ENCODE measurements at places on chromosomes 4 and X. TPM values are rescaled to one million over a fixed set of nuclear protein-coding genes. Genes with fewer than 3 reads are reported as not detected.
A peak's percentile ranks its signal among the peaks of the same experiment; 100 is the strongest.

The FAM47E gene
- 0.33 TPM for total RNA-seq

The PLRG1 gene
- total RNA-seq, result 110 TPM

The RRH gene
- 0.22 TPM for total RNA-seq

The NEIL3 gene
- total RNA-seq, result 8.4 TPM

The MAGEE2 gene
- not detected for total RNA-seq

The TCEANC gene
- total RNA-seq, result 0.97 TPM

DNA sequence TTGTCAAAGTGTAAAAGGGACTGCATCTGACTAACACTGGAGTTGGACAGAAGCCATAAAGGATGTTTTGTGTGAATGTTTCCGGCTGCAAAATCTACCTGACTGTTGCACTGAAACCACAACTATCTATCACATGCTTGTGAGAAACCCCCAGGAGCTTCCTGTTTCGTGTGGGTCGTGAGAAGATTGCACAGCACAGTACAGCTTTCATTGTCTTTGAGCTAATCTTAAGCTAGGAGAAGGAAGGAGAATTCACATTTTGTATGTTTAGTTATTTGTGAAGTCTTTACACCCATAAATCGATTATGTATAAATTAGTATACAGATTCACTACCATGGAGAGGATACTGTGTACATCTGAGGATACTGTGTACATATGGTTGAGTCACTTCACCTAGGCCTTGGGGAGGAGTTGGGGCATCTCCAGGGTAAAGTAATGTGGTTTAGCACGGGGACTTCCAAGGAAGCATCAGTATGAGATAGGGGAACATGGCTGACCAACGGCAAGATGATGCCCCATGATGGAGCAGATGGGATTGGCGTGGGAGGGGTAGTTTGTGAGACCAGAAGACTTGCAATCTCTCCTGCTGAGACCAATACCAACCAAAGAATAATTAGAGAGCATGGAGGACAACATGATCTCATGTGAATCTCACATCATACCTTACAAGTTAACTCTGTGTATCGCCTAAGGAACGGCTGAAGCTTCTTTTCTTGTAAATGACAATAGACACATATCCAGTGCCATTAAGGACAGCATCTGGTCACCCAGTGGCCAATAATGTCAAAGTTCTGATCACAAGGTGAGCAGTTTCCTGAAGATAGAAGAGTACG, 43.1 kb upstream of the FAM9C start:
- DNase-seq, result no peak
- H3K4me1 ChIP-seq, result peaks cover 21% of the 10 kb centered on the region
- H3K36me3 ChIP-seq, result no peaks in the 10 kb centered on the region
- no peaks in the 10 kb centered on the region for H3K27me3 ChIP-seq

GRCh38 chr4:147765121-147765529, 33.2 kb downstream of the ARHGAP10 start:
- H3K4me3 ChIP-seq, result no peak overlapping the region
- no peak overlapping the region for H3K27ac ChIP-seq
- H3K27me3 ChIP-seq, result no peaks in the 10 kb centered on the region
- no peak for DNase-seq

DNA sequence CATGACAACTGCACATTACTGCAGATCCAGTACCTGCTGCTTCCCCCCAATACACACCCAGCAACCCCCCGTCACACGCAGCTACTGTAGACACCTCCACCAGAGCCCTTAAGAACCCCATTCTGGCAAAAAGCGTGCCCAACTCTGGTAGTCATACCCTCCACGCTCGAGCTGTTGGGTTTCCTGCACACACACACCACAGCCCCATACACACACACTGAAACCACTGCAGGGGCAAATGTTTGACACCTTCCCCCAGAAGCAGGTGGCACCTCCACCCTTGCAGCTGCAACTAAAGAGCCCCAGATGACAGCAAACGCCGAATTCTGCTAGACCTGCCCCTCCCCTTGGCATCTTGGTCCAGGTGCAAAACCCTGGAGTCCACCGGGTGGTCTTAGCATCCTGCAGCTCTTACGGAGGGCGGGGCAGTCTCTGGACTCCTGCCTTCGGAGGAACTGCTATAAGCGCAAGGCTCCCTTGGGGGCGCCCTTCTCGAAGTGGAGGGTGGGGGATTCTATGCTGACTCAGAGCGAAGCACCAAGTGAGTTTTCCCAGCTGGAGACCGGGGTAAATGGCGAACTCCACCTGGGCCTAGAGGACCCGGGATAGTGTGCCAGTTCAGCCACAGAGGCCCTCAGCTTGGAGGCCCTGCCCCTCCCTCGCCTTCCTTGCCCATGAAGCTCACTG, 1.5 kb downstream of the FRMPD3 start:
- no peak overlapping the region for H3K4me3 ChIP-seq
- H3K36me3 ChIP-seq, result no peaks in the 10 kb centered on the region
- H3K27ac ChIP-seq, result no peak overlapping the region

GRCh38 chrX:10124506-10125247, 32.1 kb upstream of the CLCN4 start:
- no peak overlapping the region for H3K27ac ChIP-seq
- H3K27me3 ChIP-seq, result no peaks in the 10 kb centered on the region
- no peaks in the 10 kb centered on the region for H3K4me1 ChIP-seq
- H3K4me3 ChIP-seq, result no peak overlapping the region

DNA sequence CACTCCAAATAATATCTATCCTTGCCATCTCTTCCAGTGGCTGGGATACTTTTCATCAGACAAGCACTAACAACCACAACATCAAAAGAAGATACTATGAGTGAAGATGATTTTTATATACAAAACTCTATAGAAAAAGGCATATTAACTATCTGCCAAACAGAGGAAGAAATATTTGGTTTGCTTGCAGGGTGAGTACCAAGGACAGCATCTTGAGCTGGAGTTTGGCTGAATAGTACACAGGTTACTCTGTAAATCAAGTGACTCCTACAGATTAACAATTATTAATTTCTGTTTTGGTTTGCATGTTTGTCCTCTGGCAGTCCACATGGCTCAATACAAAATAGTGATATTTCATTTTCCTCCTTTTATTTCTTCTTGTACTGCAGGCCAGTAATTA, 248.0 kb downstream of the RBMX2 start:
- no peak overlapping the region for H3K4me3 ChIP-seq
- DNase-seq, result no peak
- H3K4me1 ChIP-seq, result peaks cover 8% of the 10 kb centered on the region
- no peaks in the 10 kb centered on the region for H3K27me3 ChIP-seq
- H3K27ac ChIP-seq, result no peak overlapping the region

GRCh38 chr4:21986307-21986706, 37.7 kb upstream of the KCNIP4 start:
- H3K36me3 ChIP-seq, result no peaks in the 10 kb centered on the region
- no peak overlapping the region for H3K4me3 ChIP-seq
- H3K4me1 ChIP-seq, result no peaks in the 10 kb centered on the region
- H3K27me3 ChIP-seq, result no peaks in the 10 kb centered on the region
- no peak overlapping the region for H3K27ac ChIP-seq
- no peak for DNase-seq

- H3K27me3 ChIP-seq, result no peaks in the 10 kb centered on the region
- H3K4me3 ChIP-seq, result no peak overlapping the region
- no peaks in the 10 kb centered on the region for H3K36me3 ChIP-seq
- H3K4me1 ChIP-seq, result no peaks in the 10 kb centered on the region
- no peak overlapping the region for H3K27ac ChIP-seq
Measured at GRCh38 chrX:17024886-17025285, 78.4 kb downstream of the REPS2 start.

- no peaks in the 10 kb centered on the region for H3K36me3 ChIP-seq
- H3K27ac ChIP-seq, result no peak within 1 kb of the TSS
- peaks cover 5% of the 10 kb centered on the region for H3K4me1 ChIP-seq
- H3K4me3 ChIP-seq, result peak within 1 kb of the TSS; percentile 47
- H3K27me3 ChIP-seq, result no peaks in the 10 kb centered on the region
- DNase-seq, result peak; percentile 41
Measured at GRCh38 chrX:16946361-16946964, at the start of gene REPS2. Gene REPS2, plus strand, starts transcription at chrX:16946658. Its CDS starts 204 bp downstream, at chrX:16946862.

GRCh38 chr4:23819041-23819511, 70.8 kb downstream of the PPARGC1A start:
- H3K4me3 ChIP-seq, result no peak overlapping the region
- H3K27ac ChIP-seq, result no peak overlapping the region
- no peaks in the 10 kb centered on the region for H3K4me1 ChIP-seq
- no peak for DNase-seq
- no peaks in the 10 kb centered on the region for H3K27me3 ChIP-seq

DNA sequence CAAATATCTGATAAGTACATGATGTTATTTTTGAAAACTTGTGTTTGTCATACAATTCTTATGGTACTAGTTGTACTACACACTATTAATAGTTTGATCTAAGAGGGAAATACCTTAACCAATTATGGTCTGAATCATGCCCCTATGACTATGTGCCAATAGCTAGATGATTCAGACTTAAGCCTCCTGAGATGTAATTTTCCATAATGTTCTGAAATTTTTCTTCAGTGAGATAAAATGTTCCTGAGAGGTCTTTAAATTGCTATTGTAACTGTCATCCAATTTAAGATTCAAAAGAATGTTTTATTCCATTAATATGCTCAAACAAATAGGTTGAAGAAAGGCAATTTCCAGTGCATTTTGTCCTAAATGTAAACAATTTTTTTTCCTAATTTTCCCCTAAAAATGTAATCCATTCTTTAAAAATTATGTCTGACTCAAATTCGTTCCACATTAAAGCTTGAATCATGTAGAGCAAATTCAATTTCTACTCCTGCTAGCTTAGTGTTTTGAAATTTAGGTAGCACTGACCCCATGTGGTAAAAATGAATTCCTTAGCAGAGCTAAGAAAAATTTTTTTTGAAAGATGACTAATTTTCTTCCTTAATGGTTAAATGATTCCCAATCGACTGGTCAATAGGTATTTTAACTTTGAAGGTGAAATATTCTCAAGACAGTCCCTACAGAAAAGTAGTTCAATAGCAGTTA, 49.1 kb downstream of the APOOL start:
- no peak for DNase-seq
- H3K4me3 ChIP-seq, result no peak overlapping the region
- H3K27me3 ChIP-seq, result no peaks in the 10 kb centered on the region
- no peak overlapping the region for H3K27ac ChIP-seq

DNA sequence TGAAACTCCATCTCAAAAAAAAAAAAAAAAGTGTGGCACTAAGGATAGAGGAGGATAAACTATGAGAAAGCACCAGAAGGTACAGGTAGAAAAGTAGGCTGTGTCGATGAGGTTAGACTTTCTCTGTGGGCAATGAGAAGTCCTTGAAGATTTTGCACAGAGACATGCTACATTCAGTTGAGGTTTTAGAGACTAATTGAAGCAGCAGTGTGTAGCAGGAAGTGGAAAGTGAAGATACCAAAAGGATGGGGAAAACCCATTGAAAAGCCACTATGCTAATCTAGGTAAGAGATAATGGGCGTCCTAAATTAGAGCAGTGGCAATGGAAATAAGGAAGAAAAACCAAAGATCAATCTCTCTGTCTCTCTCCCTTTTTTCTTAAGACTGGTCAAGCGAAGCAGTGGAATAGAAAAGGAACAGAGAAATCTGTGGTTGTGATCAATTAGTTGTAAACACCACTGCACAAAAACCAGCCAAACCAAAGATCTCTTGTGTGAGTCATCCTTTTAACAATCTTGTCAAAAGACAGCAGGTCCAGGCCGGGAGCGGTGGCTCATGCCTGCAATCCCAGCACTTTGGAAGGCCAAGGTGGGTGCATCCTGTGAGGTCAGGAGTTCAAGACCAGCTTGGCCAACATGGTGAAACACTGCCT, 3.5 kb downstream of the SPINK2 start:
- no peaks in the 10 kb centered on the region for H3K4me1 ChIP-seq
- peaks cover 37% of the 10 kb centered on the region for H3K27me3 ChIP-seq
- H3K36me3 ChIP-seq, result no peaks in the 10 kb centered on the region

DNA sequence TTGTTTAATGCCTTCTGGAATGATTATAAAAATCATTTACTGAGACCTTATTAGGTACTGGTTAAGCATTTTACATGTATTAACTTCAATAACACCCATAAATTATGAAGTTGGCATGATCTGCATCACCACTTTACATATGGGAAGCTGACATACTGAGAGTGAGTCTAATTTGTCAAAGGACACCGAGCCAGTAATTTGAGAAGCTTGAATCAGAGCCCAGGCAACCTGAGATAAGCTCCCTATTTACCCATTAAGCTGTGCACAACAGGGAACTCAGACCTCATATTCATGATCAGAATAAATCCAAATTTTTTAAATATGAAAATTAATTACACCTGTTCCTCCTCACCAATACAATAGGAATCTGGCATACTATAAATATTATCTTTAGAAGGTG, 247.9 kb upstream of the EPHA5 start:
- DNase-seq, result no peak
- no peaks in the 10 kb centered on the region for H3K4me1 ChIP-seq
- H3K4me3 ChIP-seq, result no peak overlapping the region
- H3K27ac ChIP-seq, result no peak overlapping the region
- no peaks in the 10 kb centered on the region for H3K27me3 ChIP-seq

GRCh38 chr4:73139991-73140390, 70.5 kb upstream of the COX18 start:
- H3K4me1 ChIP-seq, result no peaks in the 10 kb centered on the region
- peaks cover 83% of the 10 kb centered on the region for H3K36me3 ChIP-seq
- no peak overlapping the region for H3K4me3 ChIP-seq
- no peak overlapping the region for H3K27ac ChIP-seq
- H3K27me3 ChIP-seq, result no peaks in the 10 kb centered on the region

GRCh38 chrX:1661922-1662221, 47.0 kb downstream of the ASMT start:
- no peak for DNase-seq
- no peak overlapping the region for H3K27ac ChIP-seq
- no peak overlapping the region for H3K4me3 ChIP-seq
- no peaks in the 10 kb centered on the region for H3K27me3 ChIP-seq
- H3K36me3 ChIP-seq, result no peaks in the 10 kb centered on the region
- no peaks in the 10 kb centered on the region for H3K4me1 ChIP-seq

GRCh38 chrX:49191574-49192011, 5.4 kb upstream of the PRICKLE3 start:
- H3K4me3 ChIP-seq, result peak overlapping the region; percentile 78
- DNase-seq, result no peak

- DNase-seq, result no peak
- H3K27ac ChIP-seq, result no peak overlapping the region
- no peaks in the 10 kb centered on the region for H3K36me3 ChIP-seq
- H3K27me3 ChIP-seq, result no peaks in the 10 kb centered on the region
- H3K4me1 ChIP-seq, result no peaks in the 10 kb centered on the region
- H3K4me3 ChIP-seq, result no peak overlapping the region
Measured at GRCh38 chr4:165879641-165880040, 6.6 kb downstream of the TLL1 start.

- no peaks in the 10 kb centered on the region for H3K36me3 ChIP-seq
- DNase-seq, result no peak
- H3K4me1 ChIP-seq, result no peaks in the 10 kb centered on the region
- no peak overlapping the region for H3K4me3 ChIP-seq
- H3K27me3 ChIP-seq, result no peaks in the 10 kb centered on the region
Measured at GRCh38 chr4:108141213-108141950, 27.4 kb downstream of the LEF1 start.

DNA sequence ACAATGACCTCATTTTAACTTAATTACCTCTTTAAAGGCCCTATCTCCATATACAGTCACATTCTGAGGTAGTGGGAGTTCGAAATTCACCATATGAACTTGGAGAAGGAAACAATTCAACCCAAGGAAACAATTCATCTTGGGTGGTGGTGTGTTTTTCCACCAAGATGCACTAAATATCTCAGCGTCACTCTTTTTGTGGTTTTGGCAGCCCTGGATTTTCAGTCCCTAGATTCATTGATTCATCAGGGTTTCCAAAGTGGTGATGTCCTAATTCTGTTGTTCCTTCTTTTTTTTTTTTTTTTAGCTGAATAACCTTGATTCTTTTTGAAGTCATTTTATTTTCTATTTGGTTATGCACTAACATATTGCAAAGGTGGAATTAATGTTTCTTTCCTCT, 162.6 kb upstream of the RAPGEF2 start:
- no peaks in the 10 kb centered on the region for H3K27me3 ChIP-seq
- H3K4me3 ChIP-seq, result no peak overlapping the region
- DNase-seq, result no peak
- no peak overlapping the region for H3K27ac ChIP-seq

Measured in HepG2 (cell line).